Erythroblast (primary cell): ENCODE measurements at places on chromosomes 7 and 10.

- DNase-seq = no peak
Measured at GRCh38 chr7:121088870-121089269, 100.4 kb downstream of the CPED1 start.

GRCh38 chr10:93095225-93095624 lies 21.5 kb downstream of the CYP26A1 start:
- no peak for DNase-seq

- no peak for DNase-seq
Measured at GRCh38 chr10:31051703-31052102, 20.0 kb upstream of the ZNF438 start.

DNA sequence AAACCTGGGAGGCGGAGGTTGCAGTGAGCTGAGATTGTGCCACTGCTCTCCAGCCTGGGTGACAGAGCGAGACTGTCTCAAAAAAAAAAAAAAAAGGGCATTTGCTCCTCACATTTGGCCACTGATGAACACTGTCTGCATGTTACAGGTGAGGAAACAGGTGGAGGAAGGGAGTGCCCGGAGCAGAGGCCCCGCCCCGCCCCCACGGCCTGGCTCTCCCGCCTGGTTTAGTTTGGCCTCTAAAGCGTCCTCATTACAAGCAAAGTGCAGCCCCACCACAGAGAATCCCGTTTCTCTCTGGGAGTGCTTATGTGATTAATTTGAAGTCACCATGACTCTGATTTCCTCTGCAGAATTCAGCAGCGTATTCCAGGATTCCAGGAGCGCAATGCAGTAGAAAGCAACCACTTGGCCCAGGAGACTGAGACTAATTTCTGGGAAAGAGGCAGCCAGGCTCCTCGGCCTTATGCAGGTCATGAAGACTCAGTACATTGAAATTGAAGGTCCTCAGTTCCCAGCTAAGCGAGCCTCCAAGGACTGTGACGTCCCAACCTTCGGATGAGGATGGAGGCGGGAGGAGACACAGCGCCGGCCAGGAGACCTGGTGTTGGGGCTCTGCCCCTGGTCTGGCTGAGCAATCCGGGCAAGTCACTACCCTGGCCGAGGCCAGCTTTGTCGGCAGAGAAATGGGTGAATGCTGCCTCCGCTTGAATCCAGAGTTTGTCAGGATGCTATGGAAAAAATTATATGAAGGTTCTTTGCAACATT lies 44.7 kb downstream of the RBM17 start:
- DNase-seq = no peak

- no peak for DNase-seq
Measured at GRCh38 chr10:5616836-5617235, 49.6 kb downstream of the ASB13 start.

- no peak for DNase-seq
Measured at GRCh38 chr7:26709210-26709990, 155.0 kb downstream of the SKAP2 start.

GRCh38 chr7:117048114-117048866 lies 95.0 kb downstream of the ST7 start:
- DNase-seq = peak; percentile 43

DNA sequence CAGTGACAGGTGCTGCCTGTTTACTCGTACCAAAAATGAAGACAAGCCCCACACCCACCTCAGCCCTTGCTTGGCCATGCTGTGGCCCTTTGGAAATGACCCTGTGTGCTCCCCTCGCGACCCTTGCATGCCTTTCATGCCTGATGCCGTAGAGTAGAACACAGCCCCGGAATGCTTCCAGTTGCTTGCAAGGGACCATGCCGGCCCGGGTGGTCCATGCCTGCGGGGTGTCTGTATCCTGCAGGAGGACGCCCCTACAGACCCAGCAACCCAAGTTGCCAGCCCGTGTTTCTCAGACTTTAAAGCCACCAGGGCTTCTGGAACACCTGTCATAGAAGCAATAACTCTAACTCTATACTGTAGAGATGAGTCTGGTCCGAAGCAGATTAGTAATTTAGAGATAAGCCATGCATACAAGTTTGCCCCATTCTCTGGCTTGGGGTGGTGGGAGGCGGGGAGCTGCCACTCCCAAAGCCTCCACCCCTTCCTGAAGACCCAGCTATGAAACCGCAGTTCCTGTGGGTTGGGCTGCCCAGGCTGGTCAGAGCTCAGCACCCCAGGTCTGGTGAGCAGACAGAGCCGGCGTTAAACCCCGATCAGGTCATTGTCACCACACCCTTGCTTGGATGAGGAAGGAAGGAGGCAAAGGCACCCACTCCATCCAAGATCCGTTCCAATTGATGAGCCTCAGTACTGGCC lies 143.5 kb downstream of the ADCY1 start:
- DNase-seq = peak; percentile 15

DNA sequence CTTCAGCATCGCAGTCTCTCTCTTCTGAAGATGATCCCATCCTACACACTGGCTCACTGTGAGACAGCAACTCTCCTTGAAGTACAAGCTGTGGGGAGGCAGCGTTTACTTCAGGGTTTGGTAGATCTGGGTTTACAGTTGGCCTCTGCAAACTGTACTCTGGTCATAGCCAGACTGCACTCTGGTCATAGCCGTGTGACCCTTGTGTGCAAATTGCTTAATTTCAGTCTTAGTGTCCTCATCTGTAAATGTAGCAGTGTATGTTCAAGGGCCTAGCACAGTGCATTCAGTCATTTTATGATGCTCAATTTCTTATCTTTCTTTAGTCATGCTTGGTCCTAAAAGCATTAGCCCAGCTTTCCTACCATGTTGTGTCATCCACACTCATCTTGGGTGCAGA lies 188.2 kb downstream of the LRMDA start:
- no peak for DNase-seq

GRCh38 chr7:25031432-25031831 lies 51.5 kb upstream of the OSBPL3 start:
- DNase-seq = no peak

- no peak for DNase-seq
Measured at GRCh38 chr7:17743316-17743715, 197.0 kb downstream of the SNX13 start.

DNA sequence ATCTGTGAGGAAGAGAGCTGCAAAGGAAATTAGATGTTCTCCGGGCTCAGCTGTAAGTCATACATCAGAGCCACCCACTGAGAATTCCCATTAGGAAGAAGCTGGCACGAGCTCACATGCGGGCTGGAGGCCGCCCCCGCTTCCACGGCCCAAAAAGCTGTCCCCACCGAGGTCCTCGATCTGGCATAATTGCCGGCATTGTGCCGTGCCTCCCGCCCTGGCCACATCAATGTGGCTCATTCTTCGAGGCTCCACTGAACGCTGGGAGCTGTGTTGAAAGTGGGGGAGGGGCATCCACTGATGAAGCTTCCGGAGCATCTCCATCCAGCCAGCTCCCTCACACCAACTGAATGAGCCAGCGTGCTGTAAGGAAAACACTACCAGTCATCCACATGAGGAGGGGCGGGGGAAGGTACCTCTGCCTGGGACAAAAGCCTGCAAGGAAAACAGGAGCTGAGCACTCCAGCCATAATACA lies 173.1 kb downstream of the PTPRN2 start:
- DNase-seq = no peak

GRCh38 chr7:43569424-43569823 lies 13.5 kb upstream of the STK17A start:
- DNase-seq = peak; percentile 17

GRCh38 chr10:113945075-113945686 lies 90.7 kb downstream of the NHLRC2 start:
- no peak for DNase-seq

- DNase-seq = peak; percentile 2
Measured at GRCh38 chr7:39582536-39582935, 16.3 kb downstream of the YAE1 start.

- no peak for DNase-seq
Measured at GRCh38 chr7:5693529-5693928, 87.9 kb downstream of the RNF216 start.

- DNase-seq = no peak
Measured at GRCh38 chr10:4590807-4591206, 235.2 kb upstream of the AKR1E2 start.

DNA sequence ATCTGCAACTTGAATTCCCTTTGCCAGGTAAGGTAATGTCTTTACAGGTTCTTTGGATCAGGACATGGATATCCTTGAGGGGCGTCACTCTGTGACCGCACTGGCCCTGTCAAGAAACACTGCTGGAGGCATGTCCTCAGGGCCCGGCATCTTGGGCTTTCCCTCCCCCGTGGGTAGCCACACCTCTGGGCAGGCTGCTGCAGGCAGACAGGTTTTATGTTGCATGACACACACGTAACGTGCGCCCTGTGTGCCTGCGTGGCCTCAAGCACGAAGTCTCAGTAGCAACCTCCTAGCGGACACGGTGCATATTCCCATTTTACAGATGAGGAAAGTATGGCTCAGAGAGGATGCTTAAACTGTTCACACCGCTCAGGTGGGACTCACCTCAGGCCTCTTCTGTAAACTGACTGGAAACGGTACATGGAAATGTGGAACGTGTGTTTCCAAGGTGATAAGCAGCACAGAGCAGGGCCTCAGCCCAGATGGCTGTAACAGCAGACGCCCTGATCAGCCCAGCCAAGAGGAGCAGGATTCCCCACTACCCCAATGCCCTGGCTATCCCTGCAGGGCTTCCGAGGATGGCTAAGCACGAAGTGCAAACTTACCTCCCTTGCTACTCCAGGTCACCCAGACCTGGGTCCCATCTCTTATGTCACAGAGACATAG lies 553.6 kb downstream of the TCERG1L start:
- no peak for DNase-seq

DNA sequence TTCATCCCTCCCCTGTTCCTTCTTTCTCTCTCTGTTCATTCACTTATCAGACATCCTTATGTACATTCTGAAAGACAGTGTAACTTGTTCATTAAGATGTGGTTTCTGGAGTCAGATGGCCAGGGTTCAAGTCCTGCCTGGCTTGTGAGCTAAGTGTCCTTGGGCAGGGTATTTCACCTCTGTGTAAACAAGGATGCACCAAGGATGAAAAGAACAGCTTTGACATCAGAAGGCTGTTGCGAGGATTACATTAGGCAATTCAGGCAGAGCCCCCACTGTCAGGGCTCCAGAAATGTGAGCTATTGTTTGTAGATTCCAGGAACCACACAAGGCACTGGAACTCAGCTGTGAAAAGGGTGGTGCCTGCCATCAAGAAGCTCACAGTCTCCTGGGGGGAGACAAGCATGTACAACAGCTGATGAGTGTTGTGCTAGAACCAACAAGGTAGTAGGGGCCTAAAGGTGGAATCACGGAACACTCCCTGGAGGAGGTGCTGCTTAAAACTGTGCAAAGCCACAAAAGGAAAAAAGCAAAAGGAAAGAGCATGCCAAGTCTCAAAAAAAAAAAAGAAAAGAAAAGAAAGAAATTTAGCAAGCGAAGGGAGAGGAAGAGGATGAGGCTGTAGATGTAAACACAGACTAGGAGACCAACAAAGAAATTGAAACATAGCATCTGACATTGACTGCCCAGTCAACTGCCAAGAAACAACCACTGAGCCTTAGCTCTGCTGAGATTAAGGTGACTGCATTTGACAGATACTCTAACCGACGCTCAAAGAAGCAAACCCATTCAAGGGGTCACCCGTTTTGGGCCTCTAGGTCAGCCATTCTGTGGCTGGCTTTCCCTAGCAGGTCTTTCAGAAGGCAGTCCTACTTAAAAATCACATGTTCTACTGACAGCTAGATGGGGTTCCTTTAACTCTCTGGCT lies 12.5 kb downstream of the PDLIM1 start:
- DNase-seq = no peak

DNA sequence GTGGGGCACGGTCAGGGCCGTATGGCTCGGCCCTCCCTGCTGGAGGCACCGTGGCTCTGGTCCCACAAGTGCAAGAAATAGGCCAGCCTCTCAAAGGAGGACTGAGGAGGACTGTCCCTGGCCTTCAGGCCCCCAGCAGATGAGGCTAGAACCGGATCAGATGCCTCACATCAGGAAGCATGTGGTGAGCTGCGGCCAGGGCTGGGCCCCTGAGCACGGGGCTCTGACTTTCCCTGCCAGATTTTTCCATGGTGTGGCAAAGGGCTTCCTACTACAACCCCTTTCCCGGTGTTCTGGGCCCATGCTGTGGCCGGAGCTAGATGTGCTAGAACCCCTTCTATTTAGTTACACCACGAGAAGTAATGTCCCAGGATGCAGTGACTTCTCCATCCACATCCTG lies 100.4 kb downstream of the TCERG1L start:
- DNase-seq = no peak

GRCh38 chr10:83229991-83230390 lies 909.3 kb upstream of the GHITM start:
- no peak for DNase-seq

GRCh38 chr7:50815138-50815537 lies 32.4 kb upstream of the GRB10 start:
- no peak for DNase-seq

DNA sequence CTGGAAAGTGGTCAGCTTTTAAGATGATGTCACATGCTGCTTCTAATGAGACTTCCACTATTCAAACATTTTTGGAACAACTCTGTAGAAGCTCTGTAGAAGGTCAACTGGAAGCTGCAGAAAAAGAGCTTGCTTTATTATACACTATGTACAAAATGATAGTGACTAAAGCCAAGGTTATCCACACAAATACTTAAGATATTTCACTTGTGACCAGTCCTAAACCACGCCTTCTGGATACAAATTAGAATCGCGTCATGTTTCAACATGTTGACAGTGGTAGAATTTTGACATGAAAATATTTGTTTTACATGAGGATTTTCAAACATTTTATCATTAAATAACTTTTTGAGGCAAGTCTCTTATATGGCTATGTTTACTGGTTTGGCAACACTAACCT lies 499.6 kb upstream of the PHF14 start:
- DNase-seq = no peak

GRCh38 chr7:77368974-77369373 lies 47.2 kb downstream of the GSAP start:
- DNase-seq = no peak

DNA sequence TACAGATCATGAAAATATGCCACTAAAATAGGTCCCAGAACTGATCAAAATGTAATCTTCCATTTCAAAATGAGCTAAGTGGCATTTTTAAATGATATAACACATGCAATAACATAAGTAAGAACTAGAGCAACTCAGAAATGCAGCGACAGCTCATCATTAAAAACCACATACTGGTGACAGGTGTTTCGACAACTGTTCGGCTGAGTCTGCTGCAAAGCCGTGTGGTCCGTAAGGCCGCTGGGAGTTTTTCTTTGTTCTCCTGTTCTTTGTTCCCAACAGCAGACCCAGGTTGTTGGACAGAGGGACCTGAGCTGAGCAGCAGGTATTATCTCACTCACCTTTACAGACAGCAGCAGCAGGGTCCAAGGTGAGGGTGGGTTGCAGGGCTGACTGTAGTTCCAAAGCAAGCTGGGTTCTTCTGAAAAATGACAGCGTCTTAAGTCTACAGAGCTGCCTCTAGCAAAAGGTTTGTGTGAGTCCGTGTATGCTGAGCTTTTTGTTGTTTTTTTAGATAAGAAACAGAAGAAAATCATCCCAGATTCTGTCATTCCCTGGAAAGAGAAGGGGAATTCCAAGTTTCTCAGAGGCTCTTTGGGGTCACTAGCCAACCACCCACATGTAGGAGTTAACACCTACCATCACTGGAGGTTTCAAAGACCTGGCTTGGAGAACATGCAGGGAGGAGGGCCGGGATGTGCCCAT lies 45.4 kb upstream of the MACROH2A2 start:
- DNase-seq = no peak

GRCh38 chr10:117537904-117538524 lies 4.5 kb upstream of the EMX2 start:
- no peak for DNase-seq

GRCh38 chr7:134312717-134313116 lies 4.0 kb downstream of the SLC35B4 start:
- no peak for DNase-seq

- DNase-seq = no peak
Measured at GRCh38 chr10:70602665-70603448, at the start of gene PRF1. PRF1 (minus strand) TSS chr10:70602741; CDS start chr10:70600902, 1,839 bp downstream.
